ENCODE measurements at places on chromosomes 5 and 9.

DNA sequence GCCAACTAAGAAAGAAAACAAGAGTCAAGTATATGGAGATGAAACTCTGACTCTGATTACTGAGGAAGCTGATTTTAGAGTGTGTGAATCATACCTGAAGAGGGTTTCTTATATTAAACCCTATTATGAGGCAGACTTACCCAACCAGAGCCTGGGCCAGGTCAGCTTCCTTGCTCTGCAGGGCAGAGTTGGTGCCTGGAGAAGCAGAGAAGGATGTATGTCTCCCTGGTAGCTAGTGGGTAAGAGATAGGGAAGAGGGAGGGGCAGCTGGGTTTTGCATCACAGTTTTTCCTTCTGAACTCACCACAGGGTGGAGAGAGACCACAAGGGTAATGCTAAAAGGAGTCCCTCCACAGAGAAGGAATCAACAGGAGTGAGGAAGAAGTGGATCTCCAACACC, 104.1 kb downstream of the CMYA5 start:
- peak; percentile 62 for DNase-seq

- no peak for DNase-seq
Observed at GRCh38 chr5:76964060-76964459, 11.2 kb downstream of the CRHBP start.

GRCh38 chr5:57186194-57186593, 12.3 kb downstream of the GPBP1 start:
- DNase-seq = peak; percentile 58

DNA sequence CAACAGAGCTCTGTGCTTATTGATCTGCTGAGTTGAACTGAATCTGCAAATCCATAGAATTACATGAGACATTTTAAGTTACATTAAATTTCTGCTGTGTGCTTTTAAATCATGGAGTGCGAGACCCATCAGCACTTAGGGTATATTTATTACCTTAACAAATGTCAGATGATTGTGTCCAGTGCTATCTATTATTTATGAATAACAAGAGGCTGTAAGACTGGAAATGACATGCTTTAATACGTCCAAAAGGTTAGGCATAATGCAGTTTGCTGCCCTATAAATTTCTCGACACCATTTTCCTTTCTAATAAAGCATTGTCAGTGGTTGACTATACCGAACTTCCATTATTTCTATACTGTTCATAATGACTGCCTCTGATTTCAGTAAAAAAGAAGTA, 117.6 kb downstream of the SEMA6A start:
- DNase-seq = no peak

DNA sequence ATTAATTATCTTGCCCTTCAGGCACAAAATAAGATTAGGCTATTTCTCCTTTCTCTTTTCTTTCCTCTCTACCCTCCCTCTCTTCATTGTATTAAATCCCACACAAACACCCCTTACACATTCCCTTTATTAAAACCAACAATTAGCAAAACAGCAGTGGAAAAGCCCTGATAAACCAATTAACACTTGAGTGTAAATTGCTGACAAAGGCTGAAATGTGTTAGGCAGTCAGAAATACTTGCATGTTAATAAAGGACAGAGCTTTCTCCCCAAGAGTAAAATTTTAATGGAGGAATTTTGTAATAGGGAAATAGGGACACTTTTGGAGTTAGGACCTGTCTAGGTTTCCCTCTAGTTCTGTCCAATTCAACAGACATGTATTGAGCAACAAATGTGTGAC, 370.9 kb downstream of the MRPS30 start:
- DNase-seq = no peak

DNA sequence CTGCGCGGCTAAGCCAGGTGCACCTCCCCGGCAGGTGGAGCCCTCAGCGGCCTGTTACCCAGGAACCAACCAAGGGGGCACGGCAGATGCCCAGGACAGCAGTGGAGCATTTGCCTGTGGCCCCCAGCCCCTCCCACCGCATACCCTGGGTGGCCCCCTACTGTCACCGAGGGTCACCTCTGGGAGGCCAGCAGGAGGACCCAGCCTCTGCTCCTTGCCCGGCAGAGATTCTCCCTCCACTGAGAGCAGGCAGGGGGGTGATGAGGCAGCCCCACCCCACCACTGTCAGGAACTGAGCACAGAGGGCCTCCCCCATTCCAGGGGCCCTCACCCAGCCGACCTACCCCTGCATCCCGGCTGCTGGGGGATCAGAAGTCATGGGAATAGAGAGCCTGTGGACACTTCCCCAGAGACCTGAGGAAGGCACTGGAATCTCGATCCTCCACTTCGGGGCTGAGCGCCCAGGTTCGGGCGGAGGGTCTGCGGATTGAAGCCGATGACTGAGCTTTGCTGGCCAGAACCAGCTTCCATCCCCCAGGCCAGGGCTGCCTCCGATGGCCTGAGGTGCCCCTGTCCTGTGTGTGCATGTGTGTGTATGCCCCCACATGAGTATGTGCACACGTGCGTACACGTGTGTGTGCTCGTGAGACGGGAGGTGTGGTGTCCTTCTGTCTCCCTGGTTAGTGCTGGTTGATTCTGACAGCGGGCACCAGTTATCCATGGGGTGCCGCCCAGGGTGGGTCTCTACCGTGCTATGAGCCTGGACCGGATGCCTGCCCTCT, at the start of gene QRFP:
TSS of gene QRFP (minus strand) at position 580 of the 782 bp plus-strand sequence. CDS start 2,974 bp downstream, outside the sequence.
- DNase-seq = no peak

- DNase-seq = no peak
Observed at GRCh38 chr9:108673386-108673785, 182.4 kb downstream of the ACTL7B start.

DNA sequence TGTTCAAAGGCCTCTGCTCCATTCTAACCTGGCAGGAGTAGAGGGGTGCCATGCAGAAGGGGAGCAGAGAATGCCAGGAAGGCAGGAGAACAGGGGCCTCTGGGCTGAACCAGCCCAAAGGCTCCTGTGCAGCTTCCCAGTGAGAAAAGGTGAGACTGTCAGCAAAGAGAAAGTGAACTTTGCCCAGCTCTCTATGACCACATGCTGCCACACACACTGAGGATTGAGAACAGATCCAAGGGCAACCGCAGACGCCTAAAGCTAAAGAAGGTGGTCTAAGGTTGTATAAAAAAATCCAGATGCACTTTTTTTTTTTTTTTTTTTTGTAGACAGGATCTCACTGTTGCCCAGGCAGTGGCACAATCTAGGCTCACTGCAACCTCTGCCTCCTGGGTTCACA, 51.4 kb downstream of the ALDH7A1 start:
- no peak for DNase-seq

DNA sequence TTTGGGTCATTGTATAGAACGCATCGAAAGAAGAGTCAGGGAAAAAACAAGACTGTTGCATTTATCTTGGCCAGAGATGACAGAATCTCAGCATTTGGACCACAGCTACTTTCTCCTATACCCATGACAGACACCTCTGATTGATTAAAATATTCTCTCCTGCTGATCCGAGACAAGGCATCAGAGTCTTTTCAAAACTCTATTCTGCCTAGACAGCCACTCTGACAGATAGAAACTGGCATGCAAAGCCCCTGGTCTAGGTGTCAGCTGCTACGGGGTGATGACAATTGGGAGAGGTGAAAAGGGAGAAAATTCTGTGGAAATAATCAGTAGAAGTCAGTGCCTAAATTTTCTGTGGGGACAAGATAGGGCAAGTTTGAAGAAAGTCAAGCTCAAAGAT, 152.2 kb downstream of the PIK3R1 start:
- no peak for DNase-seq

GRCh38 chr9:5184776-5185175, 663 bp downstream of the INSL6 start:
- DNase-seq = no peak

GRCh38 chr9:88460587-88461332, 72.5 kb downstream of the SPIN1 start:
- peak; percentile 8 for DNase-seq

DNA sequence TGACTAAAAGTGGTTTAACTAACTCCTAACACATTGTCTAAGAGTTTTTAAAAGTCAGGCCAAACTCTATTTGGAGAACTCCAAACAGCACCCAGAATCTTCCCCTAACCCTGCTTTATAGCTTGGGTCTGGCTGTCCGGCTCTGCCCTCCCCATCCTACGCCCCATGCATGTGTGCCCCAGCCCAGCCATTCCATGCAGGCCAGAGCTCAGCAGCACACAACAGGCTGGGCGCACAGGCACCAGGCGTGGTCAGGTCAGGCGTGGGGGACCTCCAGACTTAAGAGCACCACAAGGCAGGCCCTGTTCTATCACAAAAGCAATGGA, 31.1 kb downstream of the SHB start:
- DNase-seq = no peak

DNA sequence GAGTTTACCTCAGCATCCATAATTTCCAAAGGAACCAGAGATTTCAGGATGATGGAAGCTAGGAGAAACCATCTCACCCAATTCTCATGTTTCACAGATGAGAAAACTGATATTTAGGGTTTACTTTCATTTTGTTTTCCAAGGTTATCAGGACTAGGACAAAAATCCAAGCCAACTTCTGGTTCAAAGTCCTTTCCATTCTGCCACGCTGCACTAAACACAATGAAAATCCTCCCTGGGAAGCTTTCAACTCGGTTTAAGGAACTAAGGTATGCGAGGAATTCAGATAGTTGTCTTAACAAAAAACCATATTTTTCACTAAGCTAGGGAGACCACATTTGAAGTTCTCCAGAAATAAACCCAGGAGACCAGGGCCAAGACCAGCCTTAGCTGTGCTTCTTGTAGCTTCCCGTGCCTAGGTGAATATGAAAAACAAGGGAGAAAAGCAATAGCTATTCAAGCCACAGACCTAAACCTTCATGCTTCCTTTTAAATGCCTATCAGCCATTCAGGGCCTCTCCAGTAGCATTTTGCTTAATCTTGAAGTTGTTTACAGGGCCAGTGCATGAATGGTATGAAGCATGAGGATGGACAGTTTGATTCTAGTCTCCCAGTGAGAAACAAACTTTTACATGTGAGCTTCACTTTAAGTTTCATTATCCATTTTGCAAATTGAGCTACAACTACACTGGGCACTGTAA, 167.9 kb downstream of the DENND1A start:
- DNase-seq = no peak

DNA sequence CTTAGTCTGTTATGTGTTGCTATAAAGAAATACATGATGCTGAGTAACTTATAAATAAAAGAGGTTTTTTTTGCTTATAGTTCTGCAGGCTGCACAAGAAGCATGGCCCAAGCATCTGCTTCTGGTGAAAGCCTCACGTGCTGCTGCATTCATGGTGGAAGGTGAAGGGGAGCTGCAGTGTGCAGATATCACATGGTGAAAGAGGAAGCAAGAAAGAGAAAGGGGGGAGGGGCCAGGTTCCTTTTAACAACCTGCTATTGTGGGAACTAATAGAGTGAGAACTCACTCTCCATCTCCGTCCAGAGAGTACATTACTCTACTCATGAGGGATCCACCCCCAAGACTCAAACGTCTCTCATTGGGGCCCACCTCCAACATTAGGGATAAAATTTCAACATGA, 12.5 kb upstream of the PARP8 start:
- peak; percentile 77 for DNase-seq

GRCh38 chr9:14331120-14331519, 17.2 kb upstream of the NFIB start:
- no peak for DNase-seq

- DNase-seq = no peak
Observed at GRCh38 chr9:91900797-91901177, 49.2 kb downstream of the ROR2 start.

- no peak for DNase-seq
Observed at GRCh38 chr9:4318741-4319140, 18.9 kb upstream of the GLIS3 start.

- no peak for DNase-seq
Observed at GRCh38 chr5:34042321-34042720, 692 bp downstream of the C1QTNF3 start.

- DNase-seq = no peak
Observed at GRCh38 chr9:27542508-27542907, 12.9 kb upstream of the MOB3B start.

GRCh38 chr5:102975457-102976182, 144.3 kb downstream of the GIN1 start:
- no peak for DNase-seq

GRCh38 chr5:169020102-169020501, 280.8 kb downstream of the SLIT3 start:
- peak; percentile 12 for DNase-seq

GRCh38 chr9:77161966-77162365, 15.4 kb upstream of the VPS13A start:
- DNase-seq = no peak

GRCh38 chr9:21993893-21994555, at the start of gene CDKN2A:
TSS of gene CDKN2A (minus strand) at chr9:21994392.
- peak; percentile 60 for DNase-seq

DNA sequence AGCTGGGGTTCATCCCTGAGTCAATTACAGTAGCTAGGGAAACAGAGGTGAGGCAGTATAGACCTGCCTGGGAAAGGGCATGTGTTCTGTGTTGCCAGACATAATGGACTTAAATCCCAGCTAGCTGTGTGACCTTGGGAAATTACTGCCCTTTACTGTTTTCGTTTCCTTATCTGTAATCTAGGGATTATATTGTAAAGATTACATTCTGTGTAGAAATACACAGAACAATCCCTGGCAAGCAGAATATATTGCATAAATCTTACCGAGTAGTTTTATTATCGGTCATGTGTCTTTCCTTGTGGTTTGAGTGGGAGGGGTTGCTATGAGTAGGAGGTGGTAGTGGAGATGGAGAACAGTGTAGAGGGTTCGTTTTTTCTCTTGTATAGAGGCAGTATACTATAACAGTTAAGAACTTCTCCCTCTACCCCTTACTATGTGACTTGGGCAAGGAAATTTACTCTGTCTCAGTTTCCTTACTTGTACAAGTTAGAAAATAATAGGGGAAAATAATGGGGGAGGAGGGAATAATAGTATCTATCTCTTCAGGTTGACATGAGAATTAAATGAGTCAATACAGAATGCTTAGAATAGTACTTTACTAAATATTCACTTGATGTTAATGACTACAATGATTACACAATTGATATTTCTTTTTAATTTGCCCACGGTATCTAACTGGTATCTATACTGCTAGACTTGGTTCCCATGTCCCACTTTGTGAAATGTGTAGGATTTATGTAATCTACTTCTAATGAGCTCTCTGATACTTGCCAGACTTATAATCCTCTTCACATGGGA, 7.1 kb upstream of the DMXL1 start:
- peak; percentile 91 for DNase-seq

DNA sequence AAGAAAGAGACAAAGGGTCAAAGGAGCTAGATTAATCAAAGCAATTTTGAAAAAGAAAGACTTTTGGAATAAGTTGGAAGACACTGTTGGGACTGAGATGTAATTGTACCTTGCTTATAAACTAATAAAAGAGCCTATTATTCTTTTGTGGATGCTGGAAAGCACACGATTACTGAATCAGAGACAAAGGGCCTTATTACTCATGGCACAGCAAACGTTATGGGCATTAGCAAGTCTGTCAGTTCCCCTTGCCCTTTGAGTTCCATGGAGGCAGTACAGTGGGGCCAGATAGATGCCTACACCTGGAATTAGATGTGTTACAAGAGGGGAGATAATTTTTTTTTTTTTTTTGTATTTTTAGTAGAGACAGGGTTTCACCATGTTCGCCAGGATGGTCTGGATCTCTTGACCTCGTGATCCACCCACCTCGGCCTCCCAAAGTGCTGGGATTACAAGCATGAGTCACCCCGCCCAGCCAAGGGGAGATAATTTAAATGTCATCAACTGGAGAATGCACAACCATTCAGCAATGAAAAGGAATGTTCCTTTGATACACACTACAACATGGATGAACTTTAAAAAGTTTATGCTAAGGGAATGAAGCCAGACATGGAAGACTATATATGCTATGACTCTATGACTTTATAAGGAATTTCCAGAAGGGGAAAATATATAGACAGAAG, 128.9 kb downstream of the STARD4 start:
- no peak for DNase-seq

Measured in hematopoietic multipotent progenitor cell treated with erythropoietin and hydrocortisone succinate and interleukin-3 and kit ligand, for 4 days (in vitro differentiated cells).